ENCODE measurements at places on chromosomes 3 and 15.

DNA sequence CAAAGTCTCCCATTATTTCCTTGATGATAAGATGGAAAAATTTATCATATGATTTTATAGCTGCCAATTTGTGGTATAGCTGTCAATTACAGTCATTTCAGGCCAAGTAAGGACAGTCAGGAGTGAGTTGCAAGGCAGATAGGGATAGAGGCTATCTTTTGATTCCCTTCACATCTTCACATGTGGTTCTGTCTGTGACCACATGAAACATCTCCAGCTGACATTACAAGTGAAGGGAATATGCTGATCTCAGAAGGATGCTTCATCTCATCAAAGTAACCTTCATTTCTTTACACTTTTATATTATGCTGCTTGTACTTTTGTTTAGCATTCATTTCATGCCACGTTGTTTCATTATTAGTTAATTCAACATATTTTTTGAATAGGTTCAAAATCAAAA, 136.9 kb upstream of the CFAP20DC start:
- no peak for DNase-seq

DNA sequence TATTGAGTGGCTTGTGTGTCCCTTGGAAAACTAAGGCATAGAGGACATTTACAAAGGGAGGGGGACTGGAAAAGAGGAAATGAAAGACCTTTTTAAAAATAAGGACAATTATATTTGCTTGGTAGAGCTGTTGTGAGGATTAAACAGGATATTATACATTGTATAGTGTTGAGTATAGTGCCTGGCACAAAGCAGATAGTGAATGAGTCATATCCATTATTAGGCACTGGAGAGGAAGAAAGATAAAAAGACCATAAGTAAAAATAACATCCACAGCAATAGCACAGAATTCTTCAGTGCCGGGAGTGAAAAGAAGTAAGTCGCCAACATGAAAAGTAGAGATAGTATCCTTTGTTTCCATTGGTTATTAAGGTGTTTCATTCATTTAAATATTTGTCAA, 623.3 kb downstream of the PDCD6IP start:
- DNase-seq, result no peak

DNA sequence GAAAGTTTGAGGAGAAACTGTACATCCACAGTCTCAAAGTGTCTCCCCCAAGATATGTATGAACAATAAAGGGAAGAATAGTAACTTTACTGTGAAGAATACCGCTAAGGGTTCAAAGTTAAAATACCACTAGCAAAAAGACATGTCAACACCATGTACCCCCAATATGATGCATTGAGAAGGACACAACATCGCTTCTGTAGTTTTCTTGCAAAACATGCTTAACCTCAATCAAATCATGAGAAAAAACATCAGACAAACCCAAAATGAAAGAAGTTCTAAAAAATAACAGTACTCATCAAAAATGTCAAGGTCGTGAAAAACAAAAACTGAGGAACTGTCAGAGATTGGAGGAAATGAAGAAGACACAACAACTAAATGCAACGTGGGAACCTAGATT, 3.6 kb downstream of the HERC1 start:
- no peak for DNase-seq

DNA sequence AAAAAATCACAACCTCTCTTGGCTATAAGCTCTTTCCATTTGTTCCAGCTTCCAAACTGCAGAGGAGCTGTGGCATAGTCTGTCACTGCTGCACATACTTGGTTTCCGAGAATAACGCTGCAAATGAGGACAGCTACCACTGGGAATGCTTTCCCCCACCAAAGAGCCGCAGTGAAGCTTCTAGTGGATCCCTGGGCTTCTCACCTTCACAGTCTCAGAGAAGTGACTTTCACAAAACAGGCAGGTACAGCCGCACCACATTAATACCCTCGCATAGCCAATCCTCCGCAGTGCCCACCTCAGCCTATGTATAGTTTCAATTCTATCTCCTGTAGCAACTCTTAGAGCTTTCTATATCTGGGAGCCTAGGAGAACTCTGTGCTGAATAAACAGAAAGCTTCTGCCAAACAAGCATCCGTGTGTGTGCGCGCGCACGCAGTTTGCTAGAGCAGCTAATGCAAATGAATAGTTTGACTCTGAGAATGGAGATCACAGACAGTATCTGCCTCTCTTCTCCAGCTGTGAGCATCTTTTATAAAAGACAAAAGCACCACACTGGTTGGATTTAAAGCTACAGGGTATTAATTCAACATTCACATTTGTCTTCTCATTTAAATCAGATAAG, 81.9 kb upstream of the PLXND1 start:
- peak; percentile 40 for DNase-seq

DNA sequence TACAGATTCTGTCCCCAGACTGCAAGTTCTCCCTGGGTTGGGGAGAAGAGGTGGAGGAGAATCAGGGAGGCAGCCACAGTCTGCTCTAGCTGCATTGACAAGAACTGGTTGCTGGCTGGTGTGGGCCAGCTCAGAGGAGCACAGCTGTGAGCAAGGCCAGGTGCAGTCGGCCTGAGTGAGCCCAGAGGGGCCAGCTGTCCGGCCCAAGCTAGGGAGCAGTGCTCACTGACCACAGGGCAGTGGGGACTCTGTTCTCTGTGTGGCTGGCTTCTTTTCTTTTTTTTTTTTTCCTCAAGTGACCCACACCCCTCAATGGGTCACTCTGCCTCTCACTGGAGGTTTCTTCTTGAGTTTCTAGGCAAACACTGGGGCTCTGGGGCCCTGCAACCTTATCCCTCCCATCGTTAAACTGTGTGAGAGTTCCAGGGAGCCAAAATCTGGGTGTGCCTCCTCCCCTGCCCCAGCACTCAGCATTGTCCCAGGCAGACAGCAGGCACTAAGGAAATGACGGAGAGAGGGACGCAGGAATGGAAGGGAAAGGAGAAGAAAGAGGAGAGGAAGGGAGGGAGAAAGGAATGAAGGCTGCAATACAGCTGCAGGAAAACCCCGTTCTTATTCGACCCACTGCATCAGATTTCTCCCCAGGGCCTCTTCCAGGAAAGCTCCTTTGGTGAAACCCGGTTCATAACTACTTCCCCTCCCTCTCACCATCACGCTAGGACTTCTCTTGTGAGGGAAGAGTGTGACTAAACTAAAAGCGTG, 37.7 kb upstream of the HES1 start:
- no peak for DNase-seq

- no peak for DNase-seq
Observed at GRCh38 chr15:84721371-84721770, 5.4 kb upstream of the SEC11A start.

DNA sequence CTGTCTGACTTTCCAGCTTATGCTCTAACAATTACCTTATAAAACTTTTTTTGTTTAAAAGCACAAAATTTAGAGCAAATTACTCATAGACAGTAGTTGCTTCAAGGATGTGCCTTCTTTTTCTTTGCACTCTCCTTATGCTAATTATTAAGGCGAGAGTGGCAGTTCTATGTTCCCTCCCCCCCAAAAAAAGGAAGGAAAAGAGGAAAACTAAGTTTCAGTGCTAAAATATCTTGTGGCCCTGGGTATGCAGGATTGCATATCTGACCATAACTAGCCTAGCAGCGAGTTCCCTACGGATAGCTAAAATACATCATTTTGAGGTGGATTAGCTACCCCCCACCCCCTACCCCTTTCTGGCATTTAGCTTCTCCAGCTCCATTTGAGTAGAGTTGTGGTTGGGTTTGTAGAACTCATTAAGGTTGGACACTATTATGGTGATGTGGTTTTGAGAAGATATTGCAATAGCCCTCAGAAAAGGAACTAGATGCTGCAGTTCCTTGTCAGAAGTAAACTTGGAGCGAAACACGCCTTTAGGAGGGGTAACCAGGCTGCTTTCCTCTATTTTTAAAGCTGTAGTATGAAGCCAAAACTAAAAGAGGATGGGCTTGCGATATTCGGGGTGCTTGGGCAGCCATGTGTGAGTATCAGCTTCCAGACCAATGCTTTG, 174.6 kb downstream of the AKAP13 start:
- no peak for DNase-seq

DNA sequence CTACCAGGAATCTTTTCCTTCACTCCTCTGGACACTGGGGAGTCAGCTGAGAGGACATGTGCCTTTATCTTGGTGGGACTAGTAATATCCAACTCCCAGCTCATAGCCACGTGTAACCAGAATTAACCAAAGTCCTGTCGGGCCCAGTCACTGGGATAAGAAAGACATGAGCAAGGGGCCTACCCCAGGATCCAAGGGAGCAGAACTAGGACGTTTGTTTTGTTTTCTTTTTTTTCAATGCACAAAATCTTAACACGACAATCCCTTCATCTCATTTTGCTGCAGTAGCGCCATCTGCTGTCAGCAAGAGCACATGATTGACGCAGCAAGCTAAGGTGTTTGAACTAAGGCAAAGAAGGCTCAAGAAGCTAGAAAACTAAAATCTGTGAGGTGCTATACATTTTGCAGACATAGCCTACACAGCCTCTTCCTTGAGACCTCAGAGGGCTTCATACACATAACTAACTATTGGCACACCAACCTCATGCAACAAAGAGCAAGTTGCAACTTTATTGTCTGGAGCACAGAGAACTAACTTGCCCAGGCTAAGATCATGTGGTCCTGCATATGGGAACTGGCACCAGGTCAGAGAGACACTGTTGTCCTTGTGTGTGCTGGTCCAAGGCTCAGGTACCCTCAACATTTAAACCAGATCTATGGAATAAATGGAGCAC, 43.6 kb downstream of the RLBP1 start:
- DNase-seq, result peak; percentile 80

DNA sequence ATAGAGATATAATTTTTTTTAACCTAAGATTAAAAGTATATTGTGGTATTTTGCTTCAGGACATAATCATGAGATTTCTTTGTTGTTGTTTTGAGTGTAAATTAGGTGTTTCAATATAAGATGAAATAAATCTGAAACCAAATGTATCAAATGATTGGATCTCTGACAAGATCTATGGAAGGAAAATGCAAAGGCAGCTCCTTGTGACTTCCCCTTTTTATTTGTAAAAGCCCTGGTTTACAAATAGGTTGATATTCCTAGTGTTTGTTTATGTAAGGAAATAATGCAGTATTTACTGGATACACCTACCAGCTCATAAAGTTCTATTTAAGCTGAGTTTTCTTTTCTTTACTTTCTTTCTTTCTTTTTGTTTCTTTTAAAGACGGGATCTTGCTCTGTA, 35.9 kb downstream of the STT3B start:
- no peak for DNase-seq
